ENCODE measurements at places on chromosomes 7 and 10.
A peak's percentile ranks its signal among the peaks of the same experiment; 100 is the strongest.

GRCh38 chr7:150405584-150406311 is 26.6 kb downstream of the ZNF775 start:
- DNase-seq = no peak

- no peak for DNase-seq
Measured at GRCh38 chr7:956031-956430, 1.6 kb upstream of the ADAP1 start.

DNA sequence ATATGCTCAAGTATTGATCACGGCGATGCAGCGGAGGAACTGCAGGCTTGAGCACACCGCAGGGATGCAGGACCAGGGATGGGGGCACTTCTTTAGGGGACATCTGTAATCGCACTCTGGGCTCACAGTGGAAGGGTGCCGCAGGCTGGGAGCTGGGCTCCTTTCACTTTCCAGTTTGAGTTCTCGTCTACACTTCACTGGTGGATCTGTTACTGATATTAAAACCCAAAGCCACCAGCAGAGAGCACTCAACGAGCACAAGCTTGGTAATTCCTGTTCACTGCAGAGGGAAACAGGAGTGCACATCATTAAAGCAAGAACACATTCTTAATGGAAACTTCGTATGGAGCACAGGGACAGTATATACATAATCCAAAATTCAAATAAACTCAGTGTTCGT is 91.3 kb downstream of the PARD3 start:
- peak; percentile 45 for DNase-seq

DNA sequence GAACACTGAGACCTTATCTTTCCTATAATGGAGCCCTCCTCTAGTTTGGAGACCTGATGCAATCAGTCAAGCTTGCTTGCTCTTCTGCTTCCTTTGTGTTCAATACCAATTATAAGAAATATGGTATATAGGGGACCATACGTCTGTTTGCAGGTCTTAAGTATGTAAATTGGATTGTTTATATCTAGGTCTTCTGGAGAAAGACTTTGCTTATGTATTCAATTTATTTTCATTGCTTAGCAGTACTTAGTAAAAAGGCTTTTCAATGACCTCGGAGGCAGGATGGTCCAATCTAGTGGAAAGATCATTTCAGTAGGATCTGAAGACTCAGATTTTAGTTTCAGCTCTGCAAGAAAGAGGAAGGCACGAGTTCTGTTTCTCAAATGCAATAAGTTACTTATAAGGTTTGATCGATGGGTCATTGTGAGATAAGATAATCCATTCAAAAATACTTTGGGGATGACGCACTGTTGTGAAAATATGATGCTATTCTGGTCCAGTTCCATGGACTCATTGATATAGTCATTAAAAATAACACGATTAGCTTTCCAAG is 571.6 kb downstream of the SH2D4B start:
- no peak for DNase-seq

DNA sequence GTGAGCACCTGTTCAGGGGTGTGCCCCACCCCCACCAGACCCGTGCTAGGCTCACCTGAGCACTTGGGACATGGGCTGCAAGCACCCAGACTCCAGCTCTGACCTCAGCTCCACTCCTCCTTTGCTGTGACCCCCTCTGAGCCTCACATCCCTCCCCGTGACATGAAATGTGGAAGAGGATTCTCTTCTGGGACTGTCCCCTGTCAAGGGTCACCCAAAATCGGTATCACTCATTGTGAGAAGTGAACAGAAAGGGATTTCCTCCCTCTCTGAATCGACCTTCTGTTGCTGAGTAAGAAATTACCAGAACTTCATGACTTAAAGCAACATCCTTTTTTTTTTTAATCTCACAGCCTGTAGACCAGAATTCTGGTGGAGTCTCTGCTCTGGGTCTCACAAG is 6.2 kb upstream of the CHST15 start:
- DNase-seq = no peak

DNA sequence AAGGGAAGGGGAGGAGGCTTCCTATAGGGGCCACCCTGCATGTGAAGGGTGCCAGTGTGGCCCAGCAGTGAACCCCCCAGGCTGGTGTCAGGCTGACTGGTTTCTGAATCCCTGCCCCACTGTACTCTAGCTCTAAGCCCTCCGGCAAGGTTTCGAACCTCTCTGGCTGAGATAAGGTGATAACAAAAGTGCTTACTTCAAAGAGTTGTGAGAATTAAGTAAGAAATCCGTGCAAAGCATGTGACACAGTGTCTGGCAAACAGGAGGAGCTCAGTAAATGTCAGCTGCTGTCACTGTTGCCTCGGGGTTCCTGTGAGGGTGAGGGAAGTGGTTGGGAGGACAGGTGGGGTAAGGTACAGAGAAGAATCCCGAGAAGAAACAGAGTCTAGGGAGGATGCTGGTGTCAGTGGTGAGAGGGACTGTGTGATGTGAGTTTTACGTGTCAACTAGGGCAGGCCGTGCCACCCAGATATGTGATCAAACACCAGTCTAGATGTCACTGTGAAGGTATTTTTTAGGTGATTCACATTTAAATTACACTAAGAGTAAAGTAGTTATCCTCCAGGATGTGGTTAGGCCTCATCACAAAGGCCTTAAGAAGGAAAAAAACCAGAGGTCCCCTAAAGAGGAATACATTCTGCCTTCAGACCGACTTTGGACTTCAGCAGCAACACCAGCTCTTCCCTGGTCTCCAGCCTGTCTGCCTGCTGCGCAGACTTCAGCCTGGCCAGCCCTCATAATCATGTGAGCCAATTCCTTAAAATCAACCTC is 64.4 kb downstream of the BPGM start:
- DNase-seq = no peak

GRCh38 chr7:73769481-73770001 is 529 bp downstream of the CLDN3 start:
- no peak for DNase-seq

- DNase-seq = no peak
Measured at GRCh38 chr10:42549851-42550250, 88.5 kb downstream of the ZNF33B start.

DNA sequence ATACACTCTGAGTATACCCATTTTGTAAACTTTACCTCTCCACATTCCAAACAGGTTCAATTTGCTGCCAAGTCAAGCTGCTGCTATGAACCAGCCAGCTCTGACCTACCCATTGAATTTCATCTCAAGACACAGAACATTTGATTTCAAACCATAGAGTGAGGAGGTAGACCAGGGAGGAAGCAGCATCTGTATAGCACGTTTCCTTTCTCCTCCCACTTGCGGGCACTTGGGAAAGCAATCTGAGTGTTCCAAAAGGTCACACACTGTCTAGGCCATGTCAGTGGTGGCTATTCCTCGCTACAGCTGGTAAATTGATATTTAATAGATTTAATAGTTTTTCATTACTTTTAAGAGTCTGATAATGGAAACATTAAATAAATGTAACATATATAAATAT is 147.8 kb upstream of the EEPD1 start:
- DNase-seq = no peak

Measured in AG09319 (cell line).